ENCODE measurements at places on chromosomes 11 and 22.

DNA sequence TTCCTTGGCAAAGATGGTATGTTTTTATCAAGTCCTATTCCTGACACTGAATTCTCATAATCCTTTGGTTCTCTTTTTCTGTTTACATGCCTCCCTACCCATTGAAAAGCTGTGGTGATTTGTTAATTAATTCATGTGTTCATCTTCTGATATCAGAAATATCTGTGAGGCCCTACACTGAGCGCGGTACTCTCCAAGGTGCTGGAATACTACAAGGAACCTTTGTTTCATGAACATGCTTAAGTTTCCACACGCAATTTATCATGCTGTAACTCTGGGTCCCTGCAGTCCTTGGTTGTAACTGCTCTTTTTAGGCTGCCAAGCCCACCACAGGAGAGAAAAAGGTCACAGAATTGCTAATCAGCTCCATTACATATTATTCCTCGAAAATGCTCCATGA lies 331.8 kb downstream of the FAT3 start:
- no peak for DNase-seq

DNA sequence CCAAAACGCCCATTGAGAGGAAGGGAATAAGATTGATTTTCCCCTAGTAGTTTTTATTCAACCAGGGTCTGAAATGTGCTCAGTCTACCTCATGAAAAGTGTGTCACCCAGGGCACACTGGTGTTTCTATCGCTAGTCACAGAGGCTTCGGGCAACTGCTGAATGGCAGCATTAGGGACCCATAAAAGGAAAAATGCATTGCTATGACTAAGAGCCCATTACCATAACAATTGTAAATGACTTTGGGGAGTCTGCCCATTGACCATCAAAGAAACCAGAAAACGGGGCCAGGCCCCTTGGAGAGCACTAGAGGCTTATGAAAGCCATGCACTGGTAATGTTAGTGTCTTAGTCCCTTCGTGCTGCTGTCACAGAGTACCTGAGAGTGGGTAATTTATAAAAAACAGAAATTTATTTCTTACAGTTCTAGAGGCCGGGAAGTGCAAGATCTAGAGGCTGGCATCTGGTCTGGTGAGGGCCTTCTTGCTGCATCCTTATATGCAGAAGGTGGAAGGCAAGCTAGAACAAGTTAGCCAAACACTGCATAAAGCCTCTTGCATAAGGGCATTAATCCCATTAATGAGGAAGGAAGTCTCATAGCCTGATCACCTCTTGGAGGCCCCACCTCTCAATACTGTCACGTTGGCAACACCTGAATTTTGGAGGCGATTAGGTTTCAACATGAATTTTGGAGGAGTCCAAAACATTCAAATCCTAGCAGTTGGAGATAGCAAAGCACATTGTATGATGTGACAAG lies 306.7 kb downstream of the ST3GAL4 start:
- DNase-seq = no peak

GRCh38 chr22:26453812-26454500 lies 24.9 kb downstream of the ASPHD2 start:
- no peak for DNase-seq

DNA sequence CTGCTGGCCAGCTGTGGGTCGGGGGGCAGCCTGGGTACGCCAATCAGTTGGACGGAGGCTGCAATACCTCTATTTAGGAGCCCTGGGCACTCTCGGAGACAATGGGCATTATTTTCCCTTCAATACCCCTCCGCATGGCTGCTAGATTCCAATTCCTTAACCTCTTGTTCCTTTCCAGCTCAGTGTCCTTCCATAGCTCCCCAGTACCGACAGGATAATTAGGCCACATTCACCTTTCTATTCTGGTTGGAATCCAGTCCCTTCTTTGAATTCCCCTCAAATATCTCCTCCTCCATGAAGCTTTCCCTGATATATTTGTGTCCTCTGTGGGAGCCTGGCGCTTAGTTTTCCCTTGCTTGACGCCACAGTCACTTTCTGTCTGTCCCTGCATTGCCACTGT lies 4.2 kb upstream of the BIK start:
- DNase-seq = no peak

DNA sequence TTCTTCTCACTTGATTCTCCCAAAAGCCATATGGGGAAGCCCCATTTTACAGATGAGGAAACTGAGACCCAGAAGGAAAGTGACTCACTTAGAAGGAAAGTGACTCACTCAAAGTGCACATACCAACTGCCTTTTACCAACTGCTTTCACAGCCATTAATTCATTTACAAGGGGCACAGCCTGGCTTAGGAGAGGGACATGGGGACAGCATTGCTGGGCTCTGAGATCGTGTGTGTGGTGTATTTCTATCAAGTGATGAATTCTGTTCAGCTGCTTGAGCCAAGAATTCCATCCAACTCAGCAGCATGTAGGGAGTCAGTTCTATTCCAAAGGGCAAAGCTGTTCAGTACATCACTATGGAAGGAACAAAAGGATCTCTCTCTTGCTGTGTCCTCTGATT lies 23.5 kb upstream of the PAK1 start:
- DNase-seq = no peak

GRCh38 chr11:99766811-99767210 lies 746.1 kb downstream of the CNTN5 start:
- DNase-seq = no peak

DNA sequence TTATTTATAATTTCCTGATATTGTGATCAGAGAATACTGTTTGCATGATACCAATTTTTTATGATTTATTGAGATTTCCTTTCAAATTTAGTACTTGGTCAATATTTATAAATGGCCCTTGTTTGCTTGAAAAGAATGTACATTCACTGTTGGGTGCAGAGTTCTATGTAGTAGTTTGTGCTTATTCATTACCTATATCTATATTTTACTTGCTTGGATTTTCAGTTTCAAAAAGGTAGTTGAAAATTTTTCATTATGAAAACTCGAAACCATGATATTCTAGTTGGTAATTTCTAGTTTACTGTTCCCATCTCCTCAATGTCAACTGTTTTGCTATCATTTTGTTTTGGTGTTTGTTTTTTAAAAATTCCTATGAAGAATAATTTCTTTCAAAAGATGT lies 155.7 kb downstream of the AASDHPPT start:
- no peak for DNase-seq
